ENCODE measurements at places on chromosomes 1 and 21.

DNA sequence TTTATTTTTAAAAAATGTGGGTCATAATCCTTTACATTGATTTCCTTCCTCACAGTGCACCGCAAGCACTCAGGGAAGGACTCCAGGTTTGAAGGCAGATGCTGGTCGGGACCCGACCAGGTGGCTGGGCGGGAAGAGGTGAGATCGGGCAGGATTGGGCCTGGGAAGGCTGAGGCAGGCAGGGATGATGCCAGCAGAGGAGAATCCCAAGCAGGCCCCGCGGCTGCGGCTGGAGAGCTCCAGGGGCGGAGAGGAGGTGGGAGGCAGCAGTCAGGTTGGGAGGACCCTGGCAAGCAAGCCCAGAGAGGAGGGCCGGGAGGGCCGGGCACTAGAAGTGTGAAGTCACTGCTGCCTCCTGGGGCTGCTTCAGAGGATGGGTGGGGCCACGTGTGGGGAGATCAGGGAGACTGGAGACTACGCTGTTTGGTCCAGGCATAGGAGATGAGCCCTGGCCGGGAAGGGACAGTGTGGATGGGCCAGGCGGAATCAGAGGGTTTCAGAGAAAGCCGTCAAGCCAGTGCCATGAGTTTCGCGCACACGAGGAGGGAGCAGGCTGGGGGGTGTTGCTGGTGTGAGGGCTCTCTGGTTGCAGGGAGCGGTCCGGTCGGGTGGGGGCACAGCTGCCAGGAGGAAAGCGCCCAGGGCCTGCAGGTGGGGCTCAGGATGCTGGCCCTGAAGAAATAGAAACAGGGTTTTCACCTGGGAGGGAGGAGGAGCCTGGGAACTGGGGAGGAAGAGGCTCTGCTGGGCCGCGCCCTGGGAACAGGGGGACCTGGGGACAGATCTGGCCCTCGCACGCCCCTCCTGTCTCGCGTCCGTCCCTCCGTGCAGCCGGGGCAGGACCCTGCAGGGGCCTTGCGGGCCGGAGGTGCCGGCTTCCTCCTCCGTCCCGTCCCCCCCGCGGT lies 888 bp upstream of the COL18A1 start:
- DNase-seq = no peak

DNA sequence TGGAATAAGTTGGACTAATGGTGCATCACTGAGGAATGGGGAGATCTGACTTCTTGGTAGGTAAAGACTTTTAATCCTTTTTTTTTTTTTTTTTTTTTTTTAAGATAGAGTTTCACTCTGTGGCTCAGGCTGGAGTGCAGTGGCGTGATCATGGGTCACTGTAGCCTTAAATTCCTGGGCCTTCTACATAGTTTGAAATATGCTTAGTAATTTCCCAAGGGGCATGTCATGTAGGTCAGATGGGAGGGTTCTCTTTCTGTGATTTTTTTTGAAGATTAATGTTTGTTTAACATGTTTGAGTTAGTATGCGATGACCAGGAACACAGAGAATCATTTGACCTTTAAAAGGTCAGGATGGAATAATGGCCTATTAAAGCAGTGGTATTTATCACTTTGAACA lies 129.1 kb downstream of the S1PR1 start:
- no peak for DNase-seq

DNA sequence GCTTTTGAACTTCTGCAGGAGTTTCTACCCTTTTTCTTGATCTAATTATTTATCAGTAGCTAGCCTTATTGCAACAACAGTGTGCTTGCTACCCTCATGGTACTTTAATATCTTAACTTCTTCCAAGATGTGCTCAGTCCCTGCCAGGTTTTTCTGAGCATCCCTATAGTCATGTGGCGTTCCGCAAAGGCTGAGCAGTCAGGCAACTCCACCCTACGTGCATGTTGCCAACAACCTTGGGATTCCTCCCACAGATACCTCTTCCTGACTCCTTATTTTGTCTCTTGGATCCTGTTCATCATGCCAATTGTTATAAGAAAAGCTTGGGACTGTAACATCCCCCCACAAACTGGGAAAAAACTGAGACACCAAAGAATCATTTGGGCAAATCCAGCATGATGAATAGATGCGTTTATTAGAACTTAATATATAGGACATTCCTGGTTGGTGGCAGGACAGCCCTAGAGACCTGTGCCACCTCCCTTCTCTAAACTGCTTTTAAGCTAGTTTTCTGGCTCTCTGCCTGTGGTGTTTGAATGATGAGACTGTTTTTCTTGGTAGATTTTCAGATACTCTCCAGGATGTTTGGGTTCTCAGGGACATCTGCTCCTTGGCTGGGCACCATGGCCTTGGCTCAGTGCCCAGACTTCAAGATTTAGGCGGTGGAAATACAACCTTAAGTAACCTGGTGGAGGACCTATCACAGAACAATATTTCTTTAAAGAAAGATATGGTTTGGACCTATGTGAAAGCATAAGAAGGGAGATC lies 27.1 kb upstream of the KCTD3 start:
- no peak for DNase-seq

- DNase-seq = no peak
These were observed 141.8 kb upstream of the PBX1 start for GRCh38 chr1:164417016-164417704.

DNA sequence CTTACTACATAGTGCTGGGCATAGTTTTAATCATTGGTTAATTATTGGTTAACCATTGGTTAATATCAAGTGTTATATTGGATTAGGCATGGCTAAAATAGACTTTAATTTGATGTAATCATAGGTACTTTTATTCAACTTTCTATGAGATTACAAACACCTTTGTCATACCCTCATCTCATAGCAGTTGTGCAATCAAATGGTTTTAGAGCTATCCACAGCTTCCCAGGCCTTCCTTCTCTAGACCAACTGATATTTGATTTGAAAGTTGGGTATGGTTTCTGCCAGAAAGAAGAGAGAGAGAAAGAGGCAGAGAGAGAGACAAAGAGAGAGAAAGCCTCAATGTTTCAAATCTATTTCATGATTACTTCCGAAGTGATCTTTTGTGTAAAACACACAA lies 9.6 kb upstream of the RGS1 start:
- DNase-seq = no peak

- no peak for DNase-seq
These were observed 37.2 kb downstream of the ETNK2 start for GRCh38 chr1:204114606-204115005.

GRCh38 chr1:162905174-162906158 lies 44.5 kb upstream of the CCDC190 start:
- DNase-seq = peak; percentile 90

DNA sequence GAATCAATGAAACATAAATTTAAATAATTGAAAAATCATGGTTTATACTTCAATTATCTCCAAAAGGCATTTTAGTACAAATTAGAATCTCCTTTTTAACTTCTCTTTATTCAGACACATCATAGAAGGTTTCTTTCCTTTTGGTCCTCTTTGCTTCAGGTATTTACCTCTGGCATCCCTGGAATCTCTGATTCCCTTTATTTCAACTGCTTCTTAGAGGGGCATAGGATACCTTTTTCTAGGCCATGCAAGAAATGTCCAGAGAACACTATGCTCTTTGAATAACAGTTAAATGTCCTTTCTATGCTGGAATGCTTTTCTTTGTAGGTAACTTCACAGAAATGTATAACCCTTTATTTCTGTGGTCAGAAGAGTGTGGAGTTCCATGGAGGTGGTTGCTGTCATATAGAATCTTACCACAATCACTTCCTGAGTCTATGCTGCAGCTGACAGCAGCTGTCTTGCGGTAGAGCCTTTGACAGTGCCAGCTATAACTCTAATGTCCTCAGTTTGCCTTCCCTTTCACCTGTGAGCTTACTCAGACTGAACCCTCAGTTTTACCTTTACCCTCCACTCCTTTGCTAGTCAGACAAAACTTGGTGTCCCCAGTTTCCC lies 8.6 kb downstream of the LAMC2 start:
- DNase-seq = no peak

GRCh38 chr1:222546548-222547259 lies 1.2 kb downstream of the HHIPL2 start:
- DNase-seq = peak; percentile 14

DNA sequence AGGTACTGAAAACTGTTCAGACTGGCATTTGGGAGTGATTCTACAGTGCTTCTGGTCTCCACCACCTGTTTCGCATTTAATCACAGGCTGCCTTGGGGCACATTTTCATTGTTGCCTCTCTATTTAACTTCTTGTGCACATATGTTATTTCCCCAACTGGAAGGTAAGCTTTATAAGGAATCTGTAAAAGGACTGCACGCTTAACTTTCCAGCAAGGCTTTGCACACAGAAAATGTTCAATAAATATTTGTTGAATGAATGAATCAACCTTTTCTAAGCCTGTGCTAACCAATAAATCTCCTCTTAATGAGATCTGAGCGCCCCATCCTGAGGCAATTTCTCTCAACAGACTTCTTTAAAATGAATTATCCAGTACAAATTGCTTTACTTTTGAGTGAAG lies 84.3 kb upstream of the ARHGAP29 start:
- peak; percentile 65 for DNase-seq

GRCh38 chr1:96568639-96569038 lies 152.9 kb upstream of the PTBP2 start:
- no peak for DNase-seq

DNA sequence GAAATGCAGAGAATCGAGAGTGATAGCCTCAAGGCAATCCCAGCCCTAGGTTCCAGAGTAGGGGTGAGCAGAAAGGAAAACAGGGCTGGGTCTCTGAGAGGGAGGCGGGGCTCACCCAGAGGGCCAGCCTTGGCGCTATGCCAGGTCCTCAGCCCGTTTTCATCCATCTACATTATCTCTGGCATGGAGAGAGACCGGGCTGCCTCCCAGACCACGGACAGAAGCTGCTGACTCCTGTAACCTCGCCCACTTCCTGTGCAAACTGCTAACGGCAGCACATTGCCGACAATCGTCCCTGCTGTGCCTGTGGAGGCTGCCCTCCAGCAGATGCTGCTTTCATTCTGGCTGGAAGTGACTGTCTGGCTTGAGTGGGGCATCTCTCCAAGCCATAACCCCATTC lies 569.1 kb downstream of the NPHP4 start:
- DNase-seq = peak; percentile 93

DNA sequence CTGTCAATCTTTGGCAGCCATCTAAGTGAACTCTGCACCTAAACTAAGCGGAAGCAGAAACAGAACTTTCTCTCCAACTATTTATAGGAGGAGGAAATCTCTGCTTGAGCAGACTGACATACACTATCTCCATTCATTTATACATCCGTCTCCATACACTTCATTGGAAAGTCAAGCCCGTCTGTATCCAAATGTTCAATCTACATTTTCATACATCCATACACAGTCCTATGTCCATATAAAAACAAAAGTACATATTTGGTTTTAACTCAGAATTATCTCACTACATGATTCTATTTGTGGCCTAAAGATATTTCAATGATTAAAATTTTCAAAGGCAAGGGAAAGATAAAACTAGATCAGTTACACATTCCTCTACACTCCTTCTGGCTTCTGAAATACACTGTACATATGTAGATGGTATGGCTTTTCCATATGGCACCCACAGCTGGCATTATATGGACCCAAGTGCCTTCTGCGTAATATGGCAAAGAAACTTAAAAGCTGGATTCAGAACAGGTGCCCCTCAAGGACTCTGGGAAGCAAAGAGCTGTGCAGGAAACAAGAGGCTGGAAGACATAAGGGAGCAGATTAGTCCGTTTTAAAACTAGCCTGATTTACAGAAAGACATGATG lies 35.5 kb downstream of the ILDR2 start:
- no peak for DNase-seq

DNA sequence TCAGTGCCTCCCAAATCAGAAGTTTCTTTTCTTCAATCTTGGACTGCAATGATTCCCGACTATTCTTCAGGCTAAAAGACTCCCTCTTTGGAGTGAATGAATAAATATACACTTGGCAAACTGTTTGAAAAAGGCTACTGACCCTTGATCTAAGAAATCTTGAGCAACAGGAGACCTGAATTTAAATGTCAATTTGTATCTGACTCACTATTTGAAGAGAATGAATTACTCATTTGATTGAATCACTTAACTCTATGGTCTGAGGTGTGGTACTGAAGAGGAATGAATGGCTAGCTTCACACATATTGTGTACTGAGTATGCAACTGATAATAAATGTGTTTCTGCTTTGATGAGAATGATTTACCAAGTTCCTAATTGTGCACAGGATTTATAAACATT lies 4.6 kb upstream of the SMG7 start:
- DNase-seq = no peak

DNA sequence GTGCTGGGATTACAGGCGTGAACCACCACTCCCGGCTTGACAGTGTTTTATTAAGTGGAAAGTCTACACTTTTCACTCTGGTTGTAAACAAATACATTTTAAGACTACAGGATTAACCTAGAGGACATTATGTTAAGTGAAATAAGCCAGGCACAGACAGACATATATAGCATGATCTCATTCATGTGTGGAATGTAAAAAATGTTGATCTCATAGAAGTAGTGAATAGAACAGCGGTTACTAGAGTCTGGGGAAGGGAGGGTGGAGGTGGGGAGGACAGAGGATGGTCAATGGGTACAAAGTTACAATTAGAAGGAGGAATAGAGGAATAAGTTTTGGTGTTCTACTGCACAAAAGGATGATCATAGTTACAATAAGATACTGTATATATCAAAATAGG lies 16.9 kb downstream of the CTH start:
- DNase-seq = no peak

- DNase-seq = peak; percentile 56
These were observed 120.6 kb upstream of the ARHGEF16 start for GRCh38 chr1:3333903-3334302.

DNA sequence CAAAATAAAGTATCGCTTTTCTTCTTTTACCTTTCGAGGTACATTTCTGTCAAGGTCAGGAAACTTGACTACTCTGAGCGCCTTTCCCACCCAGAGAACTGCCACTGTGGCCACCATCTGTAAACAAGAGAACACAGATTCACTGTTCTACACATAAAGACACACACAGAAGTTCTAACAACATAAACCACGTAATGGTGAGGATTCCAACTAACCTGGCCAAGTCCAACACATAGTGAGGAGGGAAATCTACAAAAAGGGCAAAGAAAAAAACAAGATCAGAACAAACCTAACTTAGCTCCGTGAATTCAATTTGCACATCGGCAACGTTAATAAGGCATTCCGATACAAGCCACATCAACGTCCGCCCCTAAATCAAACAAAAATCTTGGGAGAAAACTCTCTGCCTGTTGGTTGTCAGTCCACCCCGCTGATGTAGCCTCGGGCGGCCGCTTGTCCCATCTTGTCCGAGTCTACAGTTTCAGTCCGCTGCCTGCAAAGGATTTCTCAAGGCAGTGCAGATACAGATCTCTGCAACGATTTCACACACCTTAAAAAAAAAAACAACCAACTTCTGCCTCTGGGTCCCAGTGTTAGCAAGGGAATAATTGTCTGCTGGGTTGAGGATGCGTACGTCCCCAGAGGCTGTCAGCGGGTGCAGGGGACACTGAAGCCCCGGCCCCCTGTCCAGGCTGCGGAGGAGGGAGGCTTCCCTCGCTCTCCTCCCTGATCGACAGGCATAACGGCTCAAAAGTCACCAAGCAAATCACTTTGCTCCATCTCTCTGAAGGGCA lies 1.0 kb downstream of the SLC35D1 start:
- DNase-seq = no peak

DNA sequence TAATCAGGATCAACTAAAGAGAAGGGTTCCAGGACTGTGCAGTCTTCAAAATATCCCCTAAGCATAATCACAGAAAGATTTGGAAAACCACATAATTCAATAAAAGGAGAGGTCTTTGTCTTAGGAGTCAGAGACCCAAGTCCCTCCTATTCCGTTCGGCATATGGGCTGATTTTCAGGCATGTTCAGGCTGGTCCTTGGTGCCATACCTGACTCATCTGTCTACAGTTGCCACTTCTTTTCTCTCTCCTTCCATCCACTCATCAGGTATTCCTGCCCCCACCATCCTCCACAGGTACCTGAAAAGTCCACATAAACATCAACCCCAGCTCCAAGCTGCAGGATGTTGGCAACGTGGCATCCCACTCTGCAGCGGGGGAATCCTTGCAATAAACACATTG lies 29.7 kb upstream of the RPL11 start:
- DNase-seq = no peak

Data from DMS153 (cell line).